ENCODE measurements at places on chromosomes 1 and 21. TPM values are rescaled to one million over a fixed set of nuclear protein-coding genes. Genes with fewer than 3 reads are reported as not detected.

The PLA2G2C gene
- total RNA-seq = not detected

The SLC6A9 gene
- 25.9 TPM for total RNA-seq

The OR14I1 gene
- not detected for total RNA-seq

The MFSD2A gene
- 2.3 TPM for total RNA-seq

The VASH2 gene
- 0.90 TPM for total RNA-seq

The HMCN1 gene
- total RNA-seq = 106 TPM

The SLFNL1 gene
- 0.09 TPM for total RNA-seq

The AVPR1B gene
- total RNA-seq = not detected

The MYOG gene
- total RNA-seq = not detected

The TTLL7 gene
- total RNA-seq = 16.0 TPM

The LCE1C gene
- total RNA-seq = not detected

The WNT2B gene
- 1.8 TPM for total RNA-seq

The HLX gene
- total RNA-seq = 4.1 TPM

GRCh38 chr21:23853796-23854379, 1753.4 kb downstream of the MRPL39 start:
- DNase-seq = peak; percentile 8

DNA sequence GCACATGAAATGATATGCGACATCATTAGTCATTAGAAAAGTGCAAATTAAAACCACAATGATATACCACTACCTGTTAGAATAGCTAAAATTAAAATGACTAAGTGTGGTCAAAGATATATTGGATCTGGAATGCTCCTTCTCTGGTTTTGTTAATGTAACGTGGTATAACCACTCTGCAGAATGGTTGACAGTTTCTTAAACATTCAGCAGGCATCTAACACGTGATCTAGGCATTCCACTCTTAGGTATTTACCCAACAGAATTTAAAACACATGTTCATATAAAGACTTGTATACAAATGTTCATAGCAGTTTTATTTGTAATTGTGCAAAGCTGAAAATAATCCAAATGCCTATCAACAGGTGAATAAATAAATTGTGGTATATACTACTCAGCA, 165.0 kb upstream of the PLXNA2 start:
- DNase-seq = no peak

- no peak for DNase-seq
Measured at GRCh38 chr21:46112725-46113215, 14.9 kb downstream of the COL6A2 start.

- no peak for DNase-seq
Measured at GRCh38 chr21:45489722-45489982, 52.6 kb downstream of the SLC19A1 start.

GRCh38 chr1:152697701-152698600, at the start of gene LCE2A:
TSS of gene LCE2A (plus strand) at chr1:152698345. CDS start at chr1:152698902, 557 bp downstream.
- DNase-seq = no peak

DNA sequence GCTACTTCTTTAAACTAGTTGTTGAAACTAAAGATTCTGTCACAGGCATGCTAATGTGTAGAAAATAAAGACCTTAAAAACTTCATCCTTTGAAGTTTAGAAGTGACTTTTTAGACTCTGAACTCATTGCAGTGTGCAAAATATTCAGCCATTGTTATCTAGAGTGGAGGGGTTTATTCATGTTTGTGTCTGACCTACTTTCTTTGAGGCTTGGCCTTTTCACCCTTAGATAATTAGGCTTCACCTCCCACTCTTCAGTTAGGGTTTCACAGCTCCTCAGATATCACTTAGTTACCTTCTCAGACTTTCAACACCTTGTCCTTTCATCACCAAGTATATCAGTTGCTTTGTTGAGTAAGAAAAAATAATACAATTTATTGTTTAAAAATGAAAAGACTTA, 75.9 kb downstream of the IVNS1ABP start:
- DNase-seq = no peak

- DNase-seq = no peak
Measured at GRCh38 chr1:188941986-188942385, 1535.7 kb downstream of the BRINP3 start.

GRCh38 chr21:39533545-39534380, 79.0 kb upstream of the B3GALT5 start:
- no peak for DNase-seq

DNA sequence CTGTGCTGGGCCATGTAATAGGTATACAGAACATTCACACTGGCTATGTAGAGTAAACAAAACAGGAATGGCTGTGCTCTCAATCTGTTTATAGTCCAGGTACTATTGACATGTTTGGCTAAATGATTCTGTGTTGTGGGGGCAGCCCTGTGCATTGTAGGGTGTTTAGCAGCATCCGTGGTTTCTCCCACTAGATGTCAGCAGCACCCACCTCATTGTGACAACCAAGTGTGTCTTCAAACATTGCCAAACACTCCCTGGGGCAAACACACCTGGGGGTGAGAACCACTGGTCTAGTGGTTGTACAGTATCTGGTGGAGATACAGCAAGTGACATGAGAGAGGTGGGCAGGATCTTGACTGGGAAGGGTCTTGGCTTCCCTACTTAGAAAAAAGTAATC, 80.4 kb upstream of the SPATA6 start:
- no peak for DNase-seq

DNA sequence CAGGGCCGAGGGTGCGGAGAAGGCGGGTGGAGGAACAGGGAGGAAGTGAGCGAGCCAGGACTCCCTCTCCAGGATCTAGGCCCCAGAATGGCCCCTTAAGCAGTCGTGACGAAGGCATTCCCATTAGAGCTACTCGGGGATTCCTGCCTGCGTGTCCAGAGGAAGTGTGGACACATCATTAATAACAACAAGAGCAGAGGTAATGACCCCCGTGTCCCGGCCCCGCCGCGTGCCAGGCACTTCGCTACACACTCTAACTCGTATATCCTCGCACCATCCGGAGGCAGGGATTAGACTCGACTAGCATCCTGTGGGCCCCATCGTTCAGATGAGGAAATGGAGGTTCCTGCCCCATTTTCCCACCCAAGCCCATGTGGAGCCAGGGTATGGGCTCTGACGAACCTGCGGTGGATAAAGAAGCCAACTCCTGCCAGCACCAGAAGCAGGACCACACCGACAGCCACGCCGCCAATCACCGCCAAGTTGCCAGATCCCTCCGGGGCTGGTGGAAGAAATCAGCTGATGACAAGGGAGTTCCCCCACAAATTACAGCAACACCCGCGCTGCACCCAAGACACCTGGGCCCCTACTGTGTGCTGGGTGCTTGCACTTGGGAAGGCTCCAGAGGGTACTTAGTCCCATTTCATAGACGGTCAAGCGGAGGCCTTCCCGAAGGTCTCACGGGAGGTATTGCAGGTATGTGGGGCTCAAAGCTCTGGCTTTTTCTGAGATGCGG, 21.6 kb downstream of the EPHA2 start:
- no peak for DNase-seq

DNA sequence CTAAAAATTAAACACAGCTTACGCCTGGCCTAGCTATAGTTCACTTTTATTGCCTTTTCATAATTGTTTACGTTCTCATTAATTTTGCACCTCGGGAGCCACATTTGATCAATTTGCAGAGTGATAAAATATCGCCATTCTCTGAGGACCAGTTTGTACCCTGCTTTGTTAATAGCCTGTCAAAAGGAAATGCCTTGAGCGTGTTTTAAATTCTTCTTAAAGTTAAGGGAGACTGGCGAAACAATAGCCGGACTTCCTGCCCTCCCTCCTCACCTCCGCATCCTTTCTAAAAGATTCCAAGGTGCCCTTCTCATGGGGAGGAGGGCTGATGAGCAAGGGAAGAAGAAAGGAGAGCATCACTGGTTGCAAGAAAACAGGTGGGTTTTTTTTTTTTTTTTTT, 271.6 kb downstream of the KCNJ6 start:
- no peak for DNase-seq

DNA sequence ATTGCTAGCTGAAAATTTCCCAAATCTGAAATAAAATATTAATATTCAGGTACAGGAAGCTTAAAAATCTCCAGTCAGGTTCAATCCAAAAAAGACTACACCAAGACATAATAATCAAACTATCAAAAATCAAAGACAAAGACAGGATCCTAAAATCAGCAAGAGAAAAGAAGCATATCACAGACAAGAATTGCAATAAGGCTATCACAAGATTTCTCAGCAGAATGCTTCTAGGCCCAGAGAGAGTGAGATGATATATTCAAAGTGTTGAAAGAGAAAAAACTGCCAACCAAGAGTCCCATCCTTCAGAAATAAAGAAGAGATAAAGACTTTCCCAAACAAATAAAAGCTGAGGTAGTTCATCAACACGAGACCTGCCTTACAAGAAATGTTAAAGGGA, 5.0 kb upstream of the SELP start:
- no peak for DNase-seq

- no peak for DNase-seq
Measured at GRCh38 chr1:228079013-228079412, 3.5 kb upstream of the ARF1 start.

DNA sequence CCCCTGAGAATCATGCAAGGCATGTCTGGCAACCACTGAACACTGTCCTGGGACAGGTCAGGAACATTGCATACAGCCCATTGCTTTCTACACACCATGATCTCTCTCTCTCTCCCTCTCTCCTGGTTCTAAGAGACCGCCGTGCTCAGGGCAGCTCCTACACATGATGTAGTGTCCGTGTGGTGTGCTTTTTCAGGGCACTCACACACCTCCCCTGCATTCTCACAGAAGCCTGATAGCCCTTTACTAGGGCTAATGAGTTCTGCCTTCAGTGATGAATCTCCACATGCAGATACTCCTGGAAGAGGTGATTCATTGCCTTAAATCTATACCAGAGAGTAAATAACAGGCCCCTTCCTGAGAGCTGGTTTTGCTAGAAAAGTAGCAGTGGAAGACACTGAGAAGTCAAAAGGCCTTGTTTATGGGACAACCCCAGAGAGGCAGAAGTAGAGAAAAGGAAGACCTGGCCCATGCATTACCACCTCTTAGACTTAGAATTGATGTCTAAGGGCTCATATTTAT, 7.2 kb upstream of the OLFML2B start:
- no peak for DNase-seq

- DNase-seq = peak; percentile 34
Measured at GRCh38 chr1:158095737-158096335, 84.9 kb upstream of the CD1D start.

DNA sequence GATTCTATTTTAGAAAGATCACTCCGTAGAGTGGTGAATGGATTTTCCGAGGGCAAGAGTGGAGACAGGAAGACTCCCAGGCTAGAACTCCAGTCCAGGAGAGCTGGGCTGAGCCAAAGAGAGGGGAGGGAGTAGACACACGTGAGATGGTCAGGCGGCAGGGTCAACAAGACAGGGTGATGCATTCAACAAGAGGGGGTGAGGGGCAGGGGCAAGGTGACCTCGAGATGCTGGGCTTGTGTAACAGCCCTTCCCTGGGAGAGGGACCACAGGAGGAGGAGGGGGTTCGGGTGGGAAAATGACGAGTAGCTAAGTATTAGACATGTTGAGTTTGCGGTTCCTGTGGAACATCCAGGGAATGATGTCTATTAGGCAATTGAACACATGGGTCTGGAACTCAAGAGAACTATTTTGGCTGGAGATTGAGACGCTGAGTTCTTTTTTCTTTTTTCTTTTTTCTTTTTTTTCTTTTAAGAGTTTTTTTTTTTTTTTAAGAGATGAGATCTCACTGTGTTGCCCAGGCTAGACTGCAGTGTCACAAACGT, 13.3 kb downstream of the RSPO1 start:
- no peak for DNase-seq

DNA sequence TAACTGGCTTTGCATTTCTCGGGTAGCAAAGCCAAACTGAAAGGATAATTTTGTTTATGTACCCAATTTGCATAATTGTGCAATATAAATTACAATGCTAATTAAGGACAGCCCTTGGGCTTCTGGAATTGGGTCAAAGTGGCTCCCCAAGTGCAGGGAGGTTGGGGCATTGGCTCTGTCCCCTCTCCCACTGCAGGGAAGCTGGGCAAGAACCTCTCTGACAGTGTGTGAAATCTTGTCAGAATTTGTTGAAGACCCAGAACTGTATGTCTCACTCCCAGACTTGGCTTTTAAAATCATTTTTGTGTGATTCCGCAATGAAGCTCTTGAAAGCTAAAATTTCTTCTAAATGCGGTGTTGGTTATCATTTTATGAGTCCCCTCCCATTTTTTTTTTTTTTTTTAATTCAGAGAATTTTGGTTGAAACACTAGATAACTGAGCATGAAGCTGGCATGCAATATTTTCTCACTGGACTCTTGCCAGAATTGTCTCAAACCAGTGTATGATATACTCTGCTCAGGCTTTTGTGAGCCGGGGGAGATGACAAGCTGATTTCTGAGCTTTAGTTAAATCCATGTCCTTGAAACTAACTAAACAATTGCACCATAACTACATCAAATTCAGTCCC, 878.9 kb upstream of the CXADR start:
- peak; percentile 64 for DNase-seq

DNA sequence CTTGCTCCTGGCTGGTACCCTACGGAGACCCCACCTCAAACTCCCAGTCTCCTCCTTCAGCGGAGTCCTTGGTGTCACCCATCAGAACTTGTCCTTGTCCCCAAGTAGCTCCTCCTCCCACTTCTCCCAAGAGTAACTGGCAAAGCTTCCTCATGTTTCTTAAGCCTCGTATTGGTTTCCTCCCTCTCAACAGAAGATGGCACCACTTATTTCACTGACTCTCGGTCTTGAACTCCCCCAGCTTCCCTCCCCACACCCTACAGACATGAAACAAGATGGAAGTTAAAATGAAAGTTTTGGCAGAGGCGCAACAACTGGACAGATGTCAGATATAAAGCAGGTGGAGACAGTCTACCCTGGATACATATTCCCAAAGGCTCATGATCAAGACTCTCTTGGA, 13.4 kb downstream of the RAB7B start:
- DNase-seq = no peak

DNA sequence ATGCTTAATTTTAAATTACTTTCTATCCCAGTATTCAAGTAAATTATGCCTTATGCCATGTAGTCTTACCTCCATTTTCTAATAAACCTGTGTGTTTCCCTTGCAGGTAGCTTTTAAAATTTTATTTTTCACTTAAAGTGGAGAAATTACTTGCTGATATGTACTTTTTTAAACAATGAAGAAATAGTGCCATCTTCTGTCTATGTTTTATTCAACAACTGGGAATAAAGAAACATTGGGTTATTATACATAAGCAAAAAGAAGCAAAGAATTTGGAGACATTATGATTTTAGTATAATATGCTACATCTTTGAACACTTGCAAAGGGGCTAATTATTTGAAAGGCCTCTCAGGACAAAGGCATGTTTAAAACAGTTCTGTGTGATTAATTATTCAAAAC, 1912.9 kb downstream of the MRPL39 start:
- DNase-seq = no peak

DNA sequence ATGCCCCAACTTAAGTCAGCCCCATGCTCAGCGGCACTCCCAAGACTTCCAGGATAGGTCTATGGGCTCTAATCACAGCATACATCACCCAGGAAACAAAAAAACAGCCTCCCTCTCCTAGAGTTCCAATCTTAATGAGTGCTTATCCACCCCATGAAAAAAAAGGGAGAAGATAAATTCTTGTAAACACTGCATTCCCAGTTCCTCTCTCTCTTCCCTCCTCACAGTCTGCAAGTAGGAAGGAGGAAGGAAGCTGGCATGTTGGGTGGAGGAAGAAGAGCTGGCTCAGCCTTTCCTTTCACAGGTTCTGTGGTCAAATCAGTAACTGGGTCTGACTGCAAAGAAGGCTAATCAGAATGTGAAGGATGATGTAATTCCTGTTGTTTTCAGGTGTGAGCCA, 69.9 kb upstream of the ZC3H11B start:
- DNase-seq = no peak

Measured in fibroblast of the aortic adventitia (primary cell).